ENCODE measurements at places on chromosomes 16 and 17.

DNA sequence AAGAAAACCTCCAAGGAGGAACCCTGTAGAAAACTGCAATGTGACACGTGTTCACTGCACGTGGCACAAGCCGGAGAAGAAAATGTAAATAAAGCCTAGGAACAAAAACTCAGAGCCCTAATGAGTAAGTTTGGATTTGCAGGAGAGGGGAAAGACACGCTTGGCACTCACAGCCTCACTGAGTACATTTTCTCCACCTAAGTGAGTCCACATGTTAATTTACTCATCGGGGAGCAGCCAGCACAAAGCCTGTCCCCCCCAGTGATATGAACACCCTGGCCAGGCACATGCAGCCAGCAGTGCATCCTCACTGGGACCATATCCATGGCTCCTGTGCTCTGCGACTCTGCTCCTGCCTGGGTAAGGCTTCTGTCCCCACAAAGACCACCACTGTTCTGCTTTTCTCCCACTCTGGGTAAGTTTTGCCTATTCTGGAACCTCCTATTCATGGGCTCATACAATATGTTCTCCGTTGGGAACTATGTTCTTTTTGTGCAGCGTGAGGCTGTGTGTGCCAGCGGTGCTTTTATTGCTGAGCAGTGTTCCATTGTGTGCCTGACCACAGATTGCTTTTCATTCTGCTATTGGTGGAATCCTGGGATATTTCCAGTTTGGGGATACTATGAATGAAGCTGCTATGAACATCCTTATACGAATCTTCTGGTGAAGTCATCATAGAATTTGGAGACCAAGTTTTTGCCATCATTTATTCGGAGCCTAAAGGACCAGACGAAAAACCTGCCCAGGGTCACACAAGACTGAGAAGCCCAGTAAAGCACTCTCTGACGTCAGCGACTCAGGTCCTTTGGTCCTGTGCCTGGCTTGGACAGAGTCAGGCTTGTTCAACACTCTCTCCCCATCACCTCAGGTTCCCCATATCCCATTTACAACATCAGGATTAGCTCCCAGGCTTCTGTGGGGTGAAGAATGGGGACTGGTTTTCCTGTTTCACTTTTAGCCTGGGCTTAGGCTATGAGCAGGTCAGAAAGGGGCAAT is 53.3 kb downstream of the RNF112 start:
- no peak for DNase-seq

DNA sequence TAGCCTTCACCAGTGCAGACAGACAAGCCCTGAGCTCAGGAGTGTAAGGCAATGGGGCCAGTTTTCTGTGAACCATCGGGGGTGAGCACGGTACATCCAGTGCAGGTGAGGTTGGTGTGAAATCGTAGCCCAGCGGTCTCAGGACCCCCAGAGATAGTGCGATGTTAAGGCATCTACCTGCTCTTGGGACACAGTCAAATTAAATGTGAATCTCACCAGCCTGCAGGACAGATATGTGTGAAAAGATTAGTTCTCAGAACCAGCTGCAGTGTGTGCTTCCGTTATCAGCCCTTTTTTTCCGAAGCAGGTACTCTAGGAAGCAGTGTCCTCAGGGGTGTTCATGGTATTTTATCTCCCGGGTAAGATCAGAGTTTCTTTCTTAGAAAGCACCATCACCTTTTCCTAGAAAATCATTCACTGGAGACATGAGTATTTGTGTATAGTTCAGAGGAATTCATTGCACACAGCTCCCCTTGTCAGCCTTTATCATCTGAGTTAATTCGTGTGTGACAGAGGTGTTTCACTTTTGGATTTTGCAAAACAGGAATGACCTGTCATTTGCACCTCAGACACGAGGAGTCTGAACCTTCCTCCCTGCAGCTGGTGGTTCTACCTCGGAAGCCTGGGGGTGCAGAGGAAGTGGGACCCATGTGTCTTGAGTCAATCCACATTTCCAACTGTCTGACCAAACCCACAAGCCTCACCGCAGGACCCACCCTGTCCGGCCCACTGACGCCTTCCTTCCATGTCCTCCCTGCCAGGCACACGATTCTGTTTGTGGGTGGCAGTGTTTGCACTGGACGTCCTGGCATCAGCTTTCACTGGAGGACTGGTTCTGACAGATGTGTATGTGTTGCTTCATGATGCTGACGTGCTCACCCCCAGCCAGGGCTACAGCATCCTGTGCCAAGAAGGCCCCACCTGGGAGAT is 107.8 kb downstream of the CLEC16A start:
- no peak for DNase-seq

- no peak for DNase-seq
Observed at GRCh38 chr17:2023256-2023655, 1.9 kb downstream of the RTN4RL1 start.

DNA sequence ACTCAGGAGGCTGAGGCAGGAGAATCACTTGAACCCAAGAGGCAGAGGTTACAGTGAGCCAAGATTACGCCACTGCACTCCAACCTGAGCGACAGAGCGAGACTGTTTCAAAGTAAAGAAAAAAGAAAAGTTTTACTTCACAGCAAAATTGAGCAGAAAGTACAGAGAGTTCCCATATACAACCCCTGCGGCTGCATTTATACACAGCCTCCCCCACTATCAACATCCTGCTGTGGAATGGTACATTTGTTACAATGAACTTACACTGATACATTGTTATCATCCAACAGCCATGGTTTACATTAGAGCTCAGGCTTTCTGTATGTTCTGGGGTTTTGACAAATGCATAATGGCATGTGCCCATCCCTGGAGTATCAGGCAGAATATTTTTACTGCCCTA is 2.6 kb upstream of the MTHFSD start:
- DNase-seq: no peak

GRCh38 chr17:35433075-35433894 is 985 bp upstream of the SLFN12 start:
- peak; percentile 99 for DNase-seq

DNA sequence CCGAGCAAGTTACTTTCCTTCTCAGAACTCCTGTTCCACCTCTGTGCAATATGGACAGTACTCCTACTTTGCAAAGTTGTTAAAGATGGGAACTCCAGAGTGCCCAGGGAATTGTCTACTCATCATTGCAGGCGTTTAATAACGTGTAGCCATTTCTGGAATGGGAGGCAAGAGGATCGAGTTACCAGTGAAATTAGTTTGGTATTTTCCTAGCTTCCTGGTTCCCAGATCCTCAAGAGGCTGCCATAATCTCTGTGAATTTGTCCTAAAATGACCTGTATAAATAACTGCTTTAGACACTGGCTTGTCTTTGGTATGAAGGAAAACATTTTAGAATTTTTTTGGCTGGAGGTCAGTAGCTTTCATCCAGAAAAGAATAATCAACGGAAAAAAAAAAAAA is 27.7 kb downstream of the WWOX start:
- peak; percentile 70 for DNase-seq

GRCh38 chr16:67423611-67424260 is 7.2 kb upstream of the HSD11B2 start:
- DNase-seq: no peak

- DNase-seq: peak; percentile 18
Observed at GRCh38 chr16:77899416-77899815, 111.1 kb downstream of the VAT1L start.

GRCh38 chr17:81390873-81391255 is 4.4 kb upstream of the BAHCC1 start:
- DNase-seq: no peak

DNA sequence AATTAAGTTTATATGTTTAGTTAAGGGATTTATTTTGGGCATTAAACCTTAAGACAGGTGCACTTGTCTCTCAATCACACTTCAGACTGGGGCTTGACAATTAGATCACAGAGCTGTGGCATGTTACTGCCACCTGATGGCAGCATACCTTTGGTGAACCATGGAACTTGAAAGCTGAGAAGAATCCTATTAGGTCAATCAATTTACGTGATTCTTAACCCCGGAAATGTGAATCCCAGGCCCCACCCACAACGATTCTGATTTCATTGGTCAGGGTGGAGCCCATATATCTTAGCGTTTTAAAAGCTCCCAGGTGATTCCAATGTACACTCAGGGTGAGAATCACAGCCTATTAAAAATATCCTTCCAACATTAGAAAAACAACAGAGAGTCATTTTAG is 91.0 kb downstream of the GSG1L start:
- DNase-seq: no peak

- DNase-seq: no peak
Observed at GRCh38 chr17:51673070-51673469, 412.7 kb downstream of the UTP18 start.

DNA sequence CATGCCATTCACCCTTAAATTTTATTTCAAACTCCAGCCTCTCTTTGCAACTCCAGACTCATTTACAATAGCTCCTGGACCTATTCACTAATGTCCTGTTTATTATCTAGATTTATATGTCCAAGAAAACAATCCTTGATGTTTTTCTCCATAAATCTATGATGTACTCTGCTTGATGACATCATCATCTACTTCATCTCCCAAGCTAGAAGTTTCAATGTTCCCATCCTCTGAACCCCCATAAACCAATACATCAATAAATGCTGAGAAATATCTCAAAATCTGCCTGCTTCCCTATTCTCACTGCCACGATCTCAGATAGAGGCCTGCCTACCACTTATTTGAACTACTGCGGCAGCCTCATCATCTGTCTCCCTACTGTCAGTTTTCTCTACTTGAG is 4.2 kb downstream of the CEP112 start:
- DNase-seq: no peak

DNA sequence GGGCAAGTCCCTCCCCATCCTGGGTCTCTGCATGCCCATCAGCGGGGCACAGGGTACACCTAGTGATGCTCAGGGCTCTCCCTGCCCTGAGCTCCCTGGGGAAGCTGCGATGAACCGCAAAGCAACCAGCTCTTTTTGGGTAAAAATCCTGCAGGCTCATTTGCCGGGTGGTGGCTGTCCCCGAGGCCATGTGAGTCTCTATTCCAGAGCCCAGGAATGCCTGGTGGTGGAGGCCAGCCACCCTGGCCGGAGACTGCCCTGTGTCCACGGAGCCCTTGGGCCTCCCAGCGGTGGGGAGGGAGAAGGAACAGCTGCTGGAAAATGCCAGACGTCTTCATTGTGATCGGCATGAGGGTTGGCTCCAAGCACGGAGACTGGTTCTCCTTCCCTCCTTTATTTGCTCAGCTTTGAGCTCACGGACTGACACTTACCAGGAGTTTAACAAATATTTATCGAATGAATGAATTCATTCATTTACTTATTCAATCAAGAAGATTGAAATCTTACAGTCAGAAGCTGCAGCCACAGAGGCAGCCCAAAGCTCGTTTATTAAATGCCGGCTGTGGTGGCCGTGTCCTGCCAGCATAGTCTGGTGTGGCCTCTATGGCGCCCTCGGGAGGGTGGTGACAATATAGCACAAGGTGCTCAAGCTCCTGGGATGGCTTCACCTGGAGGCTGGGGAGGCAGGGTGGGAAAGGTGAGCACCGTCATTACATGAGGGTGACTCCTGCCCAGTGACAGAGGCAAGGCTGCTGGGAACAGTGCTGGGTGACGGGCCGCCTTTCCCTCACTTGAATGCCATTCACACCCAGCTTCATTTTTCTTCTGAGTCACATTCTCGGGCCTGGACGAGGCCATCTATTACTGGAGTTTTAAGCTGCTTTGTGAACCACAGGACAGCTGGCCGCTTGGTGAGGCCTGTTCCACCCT is 31.1 kb upstream of the JPH3 start:
- DNase-seq: no peak
